ENCODE measurements at places on chromosomes 2 and 18.

DNA sequence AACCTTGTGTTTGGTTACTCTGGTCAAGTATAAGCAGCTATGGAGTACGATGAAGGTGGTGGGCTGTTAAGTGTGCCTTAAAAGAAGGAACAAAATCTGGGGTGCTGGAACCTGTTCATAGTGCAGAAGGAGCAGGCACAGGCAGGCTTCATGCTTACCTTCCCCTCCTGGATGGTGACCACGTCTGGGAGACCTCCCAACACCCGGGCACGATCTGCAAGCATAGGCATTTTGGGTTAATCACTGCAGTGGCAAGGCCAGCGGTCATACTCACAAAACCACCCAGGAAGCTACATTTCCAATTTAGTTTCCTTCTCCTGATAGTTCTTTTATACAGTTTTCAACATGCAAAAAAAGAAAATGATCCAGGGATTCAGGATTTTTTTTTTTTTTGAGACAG is 58.7 kb upstream of the LPIN2 start:
- no peak for DNase-seq

- no peak for DNase-seq
These were observed 392.5 kb downstream of the IRS1 start for GRCh38 chr2:226407135-226407534.

- DNase-seq, result no peak
These were observed 46.2 kb upstream of the CAB39 start for GRCh38 chr2:230666446-230666845.

DNA sequence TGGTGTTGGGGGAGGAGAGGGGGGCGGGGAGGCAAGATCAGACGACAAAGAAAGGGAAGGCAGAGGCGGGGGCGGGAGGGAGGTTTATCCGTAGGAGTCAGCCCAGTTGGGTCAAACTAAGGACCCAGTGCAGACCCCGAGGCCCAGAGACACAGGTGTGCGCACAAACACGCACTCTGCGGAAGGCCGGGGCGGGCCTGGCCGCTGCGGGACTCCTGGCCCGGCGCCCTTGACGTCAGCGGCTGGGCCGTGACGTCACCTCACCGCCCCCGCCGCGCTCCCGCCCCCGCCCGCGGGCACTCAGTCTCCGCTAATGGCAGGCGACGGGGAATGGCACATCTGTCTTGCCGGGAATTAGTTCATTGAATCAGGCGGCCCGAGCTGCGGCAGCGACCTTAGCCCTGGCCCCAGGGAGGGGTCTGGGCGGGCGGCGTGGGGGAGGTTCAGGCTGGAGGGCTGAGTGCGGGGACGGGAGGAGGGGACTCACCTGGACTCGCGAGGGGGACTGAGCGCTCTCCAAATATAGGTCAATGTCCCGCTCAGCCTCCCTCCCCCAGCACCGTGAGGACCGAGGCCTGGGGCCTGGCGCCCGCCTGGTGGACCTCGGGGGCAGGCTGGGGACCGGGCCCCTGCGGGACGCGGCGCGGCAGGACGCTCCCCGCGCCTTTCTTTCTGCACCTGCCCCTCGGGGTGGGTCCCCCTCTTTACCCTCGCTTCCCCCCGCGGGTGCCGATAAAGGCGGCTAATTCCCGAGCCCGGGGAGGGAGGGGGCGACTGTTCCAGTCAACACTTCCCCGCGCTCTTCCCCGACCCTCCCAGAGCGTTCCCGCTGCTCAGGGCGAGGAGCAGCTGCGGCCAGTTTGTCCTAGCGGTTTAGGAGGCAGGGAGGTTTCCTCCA is 15.5 kb upstream of the ECEL1 start:
- DNase-seq, result no peak

Measured in stimulated activated CD4-positive, alpha-beta T cell treated with anti-CD3 and anti-CD28 coated beads, Interleukin-12 subunit alpha, Interleukin-12 subunit beta, amount 100 ng/mL, for 24 hours (primary cell).